Putamen (tissue), 1 donor: ENCODE measurements at places on chromosomes 13 and 19.

DNA sequence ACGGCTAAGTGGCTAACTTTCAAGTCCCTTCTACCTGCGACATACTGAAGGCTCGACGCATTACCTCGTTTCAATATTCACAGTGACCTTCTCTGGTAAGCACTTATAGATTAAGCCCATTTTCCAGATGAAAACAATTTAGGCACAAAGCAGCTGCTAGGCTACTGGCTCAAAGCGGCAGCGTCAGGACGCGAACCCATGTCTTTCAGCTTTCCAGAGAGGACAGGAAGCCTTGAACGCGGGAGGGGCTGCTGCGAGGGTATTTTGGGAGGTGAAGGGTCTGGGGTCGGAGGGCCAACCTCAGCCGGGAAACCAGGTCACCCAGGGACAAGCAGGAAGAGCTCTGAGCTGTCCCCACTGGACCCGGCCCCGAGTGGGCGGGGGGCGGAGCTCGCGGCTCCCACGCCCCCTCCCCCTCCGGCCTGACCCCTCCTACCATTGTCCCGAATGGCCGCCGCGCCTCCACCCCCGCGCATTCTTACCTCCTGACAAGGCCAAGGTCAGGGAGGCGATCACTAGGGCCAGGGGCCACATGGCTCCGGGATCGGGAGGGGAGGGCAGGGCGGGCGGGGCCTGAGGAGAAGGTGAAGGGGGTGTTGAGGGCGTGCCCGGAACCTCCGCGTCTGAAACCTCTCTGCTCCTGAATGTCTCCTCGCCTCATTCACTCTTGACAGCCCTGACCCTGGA lies at the start of gene KLK13:
Gene KLK13 (minus strand): TSS at position 559 of the 687 bp plus-strand sequence. CDS start 25 bp downstream, at position 534.
- no peak for DNase-seq

- no peak for DNase-seq
Measured at GRCh38 chr19:35483089-35483488, 7.2 kb downstream of the KRTDAP start.

DNA sequence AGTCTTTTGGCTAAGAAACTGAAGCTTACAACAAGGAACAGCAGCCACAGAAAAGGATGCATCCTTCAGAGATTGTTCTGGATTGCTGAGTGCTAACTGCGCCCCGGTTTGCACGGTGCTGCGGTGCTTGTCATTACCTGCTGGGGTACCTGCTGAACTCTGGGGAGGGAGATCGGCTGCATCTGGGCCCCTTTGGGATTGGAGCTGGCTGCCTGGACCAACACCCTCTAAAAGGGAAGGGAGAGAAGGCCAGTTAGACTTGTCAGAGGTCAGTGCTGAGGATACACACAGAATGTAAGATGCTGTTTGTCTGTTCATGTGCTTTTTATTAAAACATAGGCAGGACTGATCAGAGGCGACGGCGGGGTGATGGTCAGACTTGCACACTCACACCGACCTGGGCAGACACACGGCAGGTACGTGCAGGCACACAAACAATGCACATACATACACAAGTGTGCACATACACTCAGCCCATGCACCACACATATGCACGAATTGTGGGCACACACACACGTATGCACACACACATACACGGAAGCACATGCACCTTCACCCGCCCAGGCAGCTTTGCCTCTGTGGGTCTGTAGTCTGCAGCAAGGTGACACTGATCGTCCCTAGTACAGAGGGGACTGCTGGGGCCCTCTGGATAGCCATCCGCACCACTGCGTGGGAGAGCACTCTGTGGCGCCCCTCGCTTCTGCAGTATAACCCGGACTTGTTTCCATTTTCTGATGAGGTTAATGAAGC lies 66.1 kb downstream of the RFX2 start:
- DNase-seq = no peak

DNA sequence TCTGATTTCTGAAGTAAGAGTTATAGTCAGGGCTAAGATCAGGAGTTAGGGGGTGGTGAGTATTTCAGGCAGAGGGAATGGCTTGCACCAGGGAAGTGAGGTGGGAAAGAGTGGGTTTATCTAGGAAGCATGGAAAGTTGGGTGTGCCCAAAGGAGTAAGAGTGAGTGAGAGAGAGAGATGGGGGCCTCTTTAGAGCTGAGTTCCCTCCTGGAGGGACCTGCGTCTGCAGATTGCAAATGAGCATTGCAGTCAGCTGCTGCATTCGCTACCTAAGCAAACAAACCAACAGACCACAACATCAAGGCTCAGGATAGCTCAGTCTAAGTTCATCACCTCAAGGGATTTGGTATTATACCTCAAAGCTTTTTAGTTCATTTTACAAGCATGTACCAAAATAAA lies 405.8 kb downstream of the FGF9 start:
- no peak for DNase-seq

GRCh38 chr13:59280297-59280696 lies 883.4 kb downstream of the DIAPH3 start:
- DNase-seq = no peak

DNA sequence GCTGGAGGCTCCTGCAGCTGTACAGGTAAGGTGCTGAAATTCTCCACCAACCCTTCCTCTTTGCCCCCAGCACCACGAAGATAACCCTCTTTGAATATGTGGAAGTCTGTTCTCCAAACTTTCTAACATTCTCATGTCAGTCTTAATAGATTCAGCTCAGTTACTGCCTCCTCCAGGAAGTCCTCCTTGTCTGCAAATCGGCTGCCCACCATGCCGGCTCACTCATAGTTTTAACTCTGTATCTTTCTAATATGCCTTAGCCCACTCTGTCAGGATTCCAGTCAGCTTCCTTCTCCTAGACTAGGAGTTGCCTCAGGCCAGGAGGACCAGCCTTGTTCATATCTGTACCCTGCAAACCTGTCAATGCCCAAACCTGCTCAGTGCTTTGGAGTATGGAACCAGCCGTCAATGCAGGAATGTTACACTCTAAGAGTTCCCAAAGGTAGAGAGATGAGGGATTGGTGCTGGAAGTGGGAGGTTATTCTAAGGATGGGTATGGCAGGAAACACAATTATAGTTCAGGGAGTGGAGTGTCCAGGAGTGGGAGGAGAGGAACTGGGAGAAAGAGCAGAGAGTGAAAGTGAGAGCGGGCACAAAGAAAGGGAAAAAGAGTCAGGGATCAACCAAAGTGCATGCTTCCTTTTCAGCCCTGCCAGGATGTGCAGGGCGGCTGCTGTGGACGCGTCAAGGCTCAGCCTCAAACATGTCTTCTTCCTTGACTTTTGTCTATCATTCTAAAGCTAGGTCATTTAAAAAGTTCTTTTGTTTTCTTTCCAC lies 38.0 kb upstream of the ALOX5AP start:
- DNase-seq = no peak

- peak; percentile 53 for DNase-seq
Measured at GRCh38 chr13:110874508-110874960, 40.3 kb downstream of the ANKRD10 start.

DNA sequence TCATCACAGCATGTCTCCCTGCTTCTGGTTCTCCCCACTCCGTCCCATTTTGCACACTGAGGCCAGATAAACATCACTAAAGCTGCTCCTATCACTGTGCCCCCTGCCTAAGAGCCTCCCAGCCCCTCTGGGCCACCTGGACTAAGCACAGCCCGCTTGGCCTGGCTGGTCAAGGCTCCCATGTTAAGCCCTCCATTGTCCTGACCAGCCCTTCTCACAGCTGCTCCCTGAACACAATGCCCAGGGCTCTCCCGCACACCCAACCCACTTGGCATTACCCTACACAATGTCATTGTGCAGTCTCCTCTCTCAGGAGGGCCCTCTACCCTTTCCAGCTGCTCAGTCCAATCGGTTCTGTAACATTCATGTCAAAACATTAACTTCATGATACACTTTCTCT lies 133.4 kb downstream of the NUFIP1 start:
- no peak for DNase-seq

GRCh38 chr19:46030812-46031550 lies 8.1 kb upstream of the PGLYRP1 start:
- no peak for DNase-seq

GRCh38 chr19:6958791-6959190 lies 62.4 kb downstream of the MBD3L2B start:
- DNase-seq = no peak

DNA sequence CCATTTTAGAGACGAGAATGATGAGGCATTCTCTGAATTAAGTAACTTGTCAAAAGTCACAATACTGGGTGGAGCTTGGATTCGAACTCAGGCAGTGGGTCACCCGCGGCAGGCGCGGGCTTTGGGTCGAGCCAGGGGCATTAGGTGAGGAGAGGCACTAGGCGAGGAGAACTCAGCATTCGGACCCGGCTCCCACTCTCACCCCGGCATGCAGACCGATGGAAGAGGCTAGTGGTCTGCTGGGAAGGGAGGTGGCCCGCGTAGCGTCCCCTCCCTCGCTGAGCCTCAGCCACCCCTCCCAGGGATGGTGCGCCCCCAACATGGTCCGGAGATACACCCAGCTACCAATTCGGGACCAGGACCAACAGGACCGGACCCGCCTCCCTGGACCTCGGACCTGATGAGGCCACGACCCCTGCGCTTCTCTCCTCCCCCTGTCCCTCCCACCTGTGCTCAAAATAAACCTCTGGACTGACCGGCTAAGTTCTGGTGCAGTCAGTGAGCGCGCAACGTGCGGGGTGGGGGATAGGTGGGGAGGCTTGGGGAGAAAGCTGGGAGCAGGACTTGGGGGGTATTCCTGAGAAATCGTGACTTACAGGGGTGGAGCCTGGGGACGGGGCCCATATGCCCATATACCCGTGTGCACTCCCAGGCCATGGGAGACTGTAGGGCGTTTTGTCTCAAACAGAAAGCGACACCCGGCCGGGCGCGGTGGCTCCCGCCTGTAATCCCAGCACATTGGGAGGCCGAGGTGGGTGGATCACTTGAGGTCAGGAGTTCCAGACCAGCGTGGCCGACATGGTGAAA lies 1.3 kb upstream of the SNAPC2 start:
- no peak for DNase-seq

DNA sequence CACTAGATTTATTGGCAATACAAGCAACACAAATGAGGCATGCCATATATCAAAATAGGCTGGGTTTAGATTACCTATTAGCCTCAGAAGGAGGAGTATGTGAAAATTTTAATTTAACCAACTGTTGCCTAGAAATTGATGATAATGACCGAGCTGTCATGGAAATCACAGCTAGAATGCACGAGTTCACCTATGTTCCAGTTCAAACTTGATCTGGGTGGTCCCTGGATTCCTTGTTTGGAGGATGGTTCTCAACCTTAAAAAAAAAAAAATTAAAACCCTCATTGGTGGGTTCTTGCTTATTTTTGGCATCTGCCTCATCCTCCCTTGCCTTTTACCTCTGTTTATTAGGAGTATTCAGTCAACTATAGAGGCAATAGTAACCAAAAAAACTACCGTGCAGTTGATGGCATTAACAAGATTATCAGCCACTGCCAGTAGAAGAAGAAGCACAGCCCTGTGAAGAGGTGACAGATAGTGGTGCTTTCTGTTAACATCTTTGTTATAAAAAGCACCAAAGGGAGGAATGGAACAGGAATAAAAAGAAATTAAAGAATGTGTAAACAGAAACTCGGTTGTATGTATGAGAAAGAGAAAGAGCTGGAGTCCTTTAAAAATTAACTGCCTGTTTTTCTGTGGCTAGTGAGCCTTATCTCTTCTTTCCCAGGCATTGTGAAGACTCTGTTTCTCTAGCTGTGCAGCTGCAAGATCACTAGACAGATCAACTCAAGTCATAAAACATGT lies 106.4 kb downstream of the ZNF429 start:
- no peak for DNase-seq

GRCh38 chr19:48722196-48722708 lies 2.7 kb upstream of the MAMSTR start:
- DNase-seq = no peak

DNA sequence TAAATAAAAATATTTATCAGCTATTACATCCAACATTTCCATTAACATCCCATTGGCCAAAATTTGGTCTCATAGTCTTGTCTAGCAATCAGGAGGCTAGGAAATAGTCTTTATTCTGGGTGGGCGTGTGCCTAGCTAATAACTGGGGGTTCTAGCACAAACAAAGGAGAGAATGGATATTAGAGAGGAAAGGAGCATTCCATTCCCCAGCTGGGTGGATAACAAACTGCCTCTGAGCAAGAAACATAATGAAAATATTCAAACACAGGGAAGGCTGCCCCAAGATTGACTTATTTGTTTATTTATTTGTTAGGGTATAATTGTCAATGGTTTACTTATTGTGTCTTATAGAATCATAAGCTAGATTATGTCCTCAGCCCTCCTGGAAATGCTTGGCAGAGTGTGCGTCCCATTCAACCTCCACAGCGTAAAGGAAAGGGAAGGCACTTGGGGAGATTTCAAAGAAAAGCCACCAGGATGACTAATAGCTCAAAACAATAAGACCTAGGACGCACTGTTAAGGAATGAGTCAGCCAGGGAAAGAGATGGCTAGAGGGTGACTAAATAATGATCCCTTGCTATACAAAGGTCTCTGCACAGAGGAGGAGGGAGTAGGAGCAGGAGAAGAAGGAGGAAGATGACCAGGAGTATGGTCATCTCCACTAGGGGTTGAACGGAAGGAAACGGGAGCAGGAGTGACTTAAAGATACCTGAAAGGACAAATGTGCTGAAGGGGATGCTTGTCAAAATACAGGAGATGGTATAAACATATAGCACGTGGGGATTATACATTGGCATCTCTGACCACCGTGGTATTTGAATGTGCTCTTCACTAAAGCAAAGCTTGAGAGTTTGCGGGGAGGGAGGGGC lies 23.5 kb upstream of the USP12 start:
- DNase-seq = no peak

DNA sequence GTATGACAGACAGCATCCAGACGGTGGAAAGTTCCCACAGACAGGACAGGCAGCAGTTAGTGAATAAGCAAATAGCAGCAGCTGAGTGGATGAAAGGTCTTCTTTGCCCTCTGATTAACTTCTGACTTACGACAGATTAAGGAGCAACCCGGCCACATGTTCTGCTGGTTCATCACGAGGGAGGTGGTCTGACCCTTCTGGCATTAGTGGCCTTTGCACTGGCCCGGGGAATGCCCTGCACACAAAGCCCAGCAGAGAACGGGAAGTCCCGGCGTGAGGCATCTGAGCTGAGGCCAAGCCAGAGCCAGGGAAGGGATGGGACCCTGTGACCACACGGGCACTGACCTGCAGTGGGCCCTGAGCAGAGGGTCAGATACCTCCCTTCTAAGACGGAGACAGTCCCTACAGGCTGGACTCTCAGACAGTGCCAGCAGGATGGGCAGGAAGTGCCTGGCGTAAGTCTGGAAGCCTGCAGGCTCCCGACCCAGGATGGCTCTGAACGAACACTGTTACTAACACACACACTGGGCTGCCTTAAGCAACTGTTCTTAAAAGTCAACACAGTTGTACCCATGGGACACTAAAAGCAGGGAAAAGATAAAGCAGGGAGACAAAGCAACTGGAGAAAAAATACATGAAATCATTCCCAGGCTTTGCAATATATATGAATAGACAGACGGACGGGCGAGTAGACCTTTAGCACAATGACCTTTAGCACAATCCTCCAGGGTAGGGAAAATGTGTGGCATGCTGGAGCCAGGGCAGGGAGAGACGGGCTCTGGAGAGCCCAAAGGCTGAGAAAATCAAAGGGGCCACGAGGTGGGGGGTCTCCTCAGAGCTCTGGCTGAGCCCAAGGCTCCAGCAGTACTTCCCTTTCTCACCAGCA lies 6.3 kb downstream of the C19orf12 start:
- DNase-seq = no peak
